CD4-positive, alpha-beta T cell treated with Interleukin-4 for 4 hours (primary cell): ENCODE measurements at places on chromosomes 16 and 17.

DNA sequence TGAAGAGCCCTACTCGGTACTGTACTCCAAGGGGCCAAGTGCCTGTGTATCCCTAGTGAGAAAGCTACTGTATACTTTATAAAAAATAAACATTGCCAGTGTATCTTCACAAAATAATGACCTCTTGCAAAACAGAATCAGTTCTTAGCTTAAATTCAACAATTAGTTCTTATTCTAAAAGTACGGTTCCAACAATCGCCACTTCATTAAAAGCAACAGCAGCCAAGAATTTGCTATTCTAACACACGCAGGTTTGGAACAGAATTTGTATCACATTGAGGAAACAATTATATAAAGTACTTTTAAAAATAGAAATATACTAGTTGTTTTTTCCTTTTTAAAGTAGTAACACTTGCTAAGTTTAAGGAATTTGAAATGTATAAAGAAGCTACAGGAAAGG is 48.5 kb downstream of the CEP95 start:
- no peak for DNase-seq

- no peak for DNase-seq
Observed at GRCh38 chr17:77493238-77493820, 352.6 kb downstream of the SEC14L1 start.

DNA sequence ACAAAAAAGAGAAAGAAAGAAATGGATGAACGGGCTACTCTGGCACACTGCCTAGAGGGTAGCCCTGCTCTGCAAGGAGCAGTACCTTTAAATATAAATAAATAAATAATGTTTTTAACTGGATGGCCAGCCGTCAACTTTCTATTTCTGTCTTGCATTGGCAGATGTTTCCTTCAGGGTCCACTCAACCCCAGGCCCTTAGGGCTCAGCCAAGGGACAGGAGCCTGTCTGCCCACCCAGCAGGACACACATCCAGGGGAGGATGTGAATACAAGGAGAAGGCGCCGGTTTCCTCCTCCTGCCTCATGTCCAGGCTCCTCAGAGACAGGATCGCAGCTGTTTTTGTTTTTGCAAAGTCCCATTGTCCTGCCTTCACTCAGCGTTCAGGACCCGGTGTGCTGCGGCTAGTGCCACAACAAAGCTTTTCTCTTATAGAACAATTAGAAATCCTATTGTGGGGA is 22.6 kb downstream of the TTYH2 start:
- no peak for DNase-seq

- DNase-seq: no peak
Observed at GRCh38 chr16:80794071-80794470, 10.3 kb downstream of the CDYL2 start.

DNA sequence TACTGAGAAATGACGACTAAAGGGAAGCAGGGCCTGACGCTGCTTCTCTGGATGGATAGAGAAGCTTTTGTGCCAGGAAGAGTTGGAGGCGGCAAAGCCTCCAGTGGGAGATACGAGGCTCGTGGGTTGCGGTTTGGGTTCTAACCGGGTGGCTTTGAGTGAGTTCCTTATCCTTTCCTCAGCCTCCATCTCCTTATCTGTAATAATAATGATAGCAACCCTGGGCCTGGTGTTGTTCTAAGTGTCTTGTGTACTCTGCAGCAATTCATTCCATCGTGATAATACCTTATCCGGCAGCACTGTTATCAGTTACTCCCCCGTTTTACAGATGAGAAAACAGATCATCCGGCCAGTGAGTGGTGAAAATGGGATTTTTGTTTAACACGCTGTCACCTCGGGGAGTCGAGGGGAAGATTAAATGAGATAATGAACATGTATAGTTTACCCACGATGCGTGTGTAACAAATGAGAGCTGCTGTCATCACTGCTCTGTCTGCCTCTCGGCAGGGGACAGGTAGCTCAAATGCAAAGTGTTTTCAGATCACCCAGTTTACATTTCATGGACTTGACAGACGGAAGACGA is 52.0 kb upstream of the LHX1 start:
- DNase-seq: no peak

DNA sequence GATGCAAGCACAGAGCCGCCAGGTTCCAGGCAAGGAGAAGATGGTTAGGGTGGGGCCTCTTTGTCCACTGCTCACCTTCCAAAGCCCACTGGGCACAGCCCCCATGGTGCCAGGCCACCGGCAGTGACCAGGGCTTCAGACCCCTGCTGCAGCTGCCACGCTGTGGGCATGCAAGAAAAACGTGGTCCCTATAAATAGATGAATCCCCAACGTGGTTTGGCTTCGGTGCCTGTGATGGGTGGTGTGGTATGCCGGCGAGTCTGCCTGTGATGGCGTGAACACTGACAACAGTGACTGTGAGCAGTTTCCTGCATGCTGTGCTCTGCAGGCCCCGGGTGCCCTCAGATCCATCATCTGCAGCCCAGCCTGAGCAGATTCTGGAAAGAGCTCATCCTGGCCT is 36.6 kb downstream of the RAB11FIP4 start:
- no peak for DNase-seq

DNA sequence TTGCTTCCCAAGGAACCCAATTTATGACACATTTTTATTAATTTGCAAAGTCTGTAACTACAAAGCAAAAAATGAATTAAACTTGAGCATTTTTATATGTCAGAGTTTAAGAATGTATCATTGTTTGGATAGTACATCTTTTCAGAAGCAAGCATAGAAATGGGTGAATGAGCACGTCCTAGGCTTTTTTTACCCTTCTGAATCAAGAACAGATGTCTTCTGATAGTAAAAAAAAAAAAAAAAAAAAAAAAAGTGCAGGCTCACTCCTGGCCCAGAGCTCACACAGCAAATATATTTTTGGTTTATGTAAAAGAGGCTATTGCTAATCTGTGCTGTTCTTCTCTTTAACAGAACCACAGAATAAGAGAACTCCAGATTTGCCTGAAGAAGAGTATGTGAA is 6.3 kb downstream of the TERF2IP start:
- DNase-seq: no peak

- DNase-seq: no peak
Observed at GRCh38 chr16:69241926-69242325, 55.0 kb downstream of the SNTB2 start.
